SJSA1 (cell line): ENCODE measurements at places on chromosomes 11 and 22. TPM values are rescaled to one million over a fixed set of nuclear protein-coding genes. Genes with fewer than 3 reads are reported as not detected.

DNA sequence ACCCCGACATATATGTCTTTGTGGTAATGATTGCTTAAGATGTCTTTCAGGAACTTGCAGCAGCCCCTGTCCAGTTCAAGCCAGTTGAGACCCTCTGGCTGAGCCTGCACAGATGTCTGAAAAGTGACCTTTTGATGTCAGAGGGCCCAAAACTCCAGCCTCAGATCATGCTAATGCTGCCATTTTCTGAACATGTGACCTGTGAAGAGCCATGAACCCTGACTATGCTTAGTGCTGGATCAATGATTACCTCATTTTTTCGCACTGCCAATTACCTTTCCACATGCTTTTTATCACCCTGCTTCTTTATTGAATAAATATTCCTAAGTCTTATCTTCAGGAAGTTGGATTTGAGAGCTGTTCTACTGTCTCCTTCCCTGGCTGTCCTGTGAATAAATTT, 6.9 kb upstream of the CYP2R1 start:
- no peaks in the 10 kb centered on the region for H3K36me3 ChIP-seq
- 0 out of 2 replicates have a peak, but pooled peaks cover 2% of the 10 kb centered on the region for H3K27me3 ChIP-seq

Gene HBD
- total RNA-seq, result not detected in 2 replicates

DNA sequence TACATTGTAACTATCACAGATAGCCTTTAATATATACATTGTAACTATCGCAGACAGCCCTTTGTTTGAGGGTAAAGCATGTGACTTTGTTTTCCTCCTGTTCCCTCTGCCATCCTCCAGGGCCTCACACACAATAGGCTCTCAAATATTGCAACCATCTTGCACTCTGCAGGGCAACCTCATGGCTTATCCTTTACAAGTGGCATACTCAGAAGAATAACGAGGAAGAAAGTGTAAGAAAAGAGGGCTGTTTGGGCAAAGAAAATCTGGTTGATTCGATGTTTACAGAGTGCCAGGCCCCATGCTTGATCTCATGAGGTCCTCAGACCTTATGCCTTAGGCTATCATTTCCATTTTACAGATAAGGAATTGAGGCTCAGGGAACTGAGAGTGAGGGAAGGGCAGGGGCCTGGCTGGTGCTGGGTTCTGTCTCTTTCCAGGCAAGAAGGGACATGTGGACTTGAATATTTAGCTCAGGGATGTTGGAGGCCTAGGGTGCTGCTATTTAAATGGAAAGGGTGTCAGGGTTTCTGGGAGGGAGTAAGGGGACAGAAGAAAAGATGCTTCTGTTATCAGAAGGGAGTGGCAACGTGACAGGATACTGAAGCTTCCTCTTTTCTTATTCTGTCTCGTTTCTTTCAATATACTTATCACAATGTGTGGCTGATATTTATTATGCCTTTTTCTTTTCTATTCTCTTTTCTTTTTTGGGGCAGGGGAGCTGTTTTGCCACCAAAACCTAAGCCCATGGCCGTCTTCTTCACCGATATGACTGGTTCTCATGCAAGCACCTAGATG, 1.1 kb upstream of the SAMM50 start:
- DNase-seq, result peak; percentile 10
- H3K36me3 ChIP-seq, result peaks cover 3% of the 10 kb centered on the region; the same call in 1 of the 2 replicates
- H3K27me3 ChIP-seq, result no peaks in the 10 kb centered on the region
- peak overlapping the region; percentile 77 for H3K4me3 ChIP-seq
- no peak overlapping the region for H3K27ac ChIP-seq

DNA sequence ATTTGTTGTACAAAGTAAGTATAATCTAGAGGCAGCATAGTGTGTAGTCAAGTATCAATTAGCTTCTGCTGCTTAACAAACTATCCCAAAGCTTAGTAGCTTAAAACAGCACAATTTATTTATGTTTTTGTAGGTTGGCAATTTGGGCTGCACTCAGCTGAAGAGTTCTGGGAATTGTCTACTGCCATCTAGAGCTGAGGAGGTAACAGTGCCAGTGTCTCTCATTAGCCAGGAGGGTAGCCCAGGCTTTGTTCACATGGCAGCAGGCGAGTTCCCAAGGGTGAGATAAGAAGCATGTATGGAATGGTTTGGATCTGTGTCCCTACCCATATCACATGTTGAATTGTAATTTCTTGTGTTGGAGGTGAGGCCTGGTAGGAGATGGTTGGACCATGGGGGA, 45.8 kb upstream of the SLN start:
- no peaks in the 10 kb centered on the region for H3K4me1 ChIP-seq
- no peak for DNase-seq
- no peaks in the 10 kb centered on the region for H3K36me3 ChIP-seq
- no peak overlapping the region for H3K27ac ChIP-seq
- H3K27me3 ChIP-seq, result no peaks in the 10 kb centered on the region
- no peak overlapping the region for H3K4me3 ChIP-seq

DNA sequence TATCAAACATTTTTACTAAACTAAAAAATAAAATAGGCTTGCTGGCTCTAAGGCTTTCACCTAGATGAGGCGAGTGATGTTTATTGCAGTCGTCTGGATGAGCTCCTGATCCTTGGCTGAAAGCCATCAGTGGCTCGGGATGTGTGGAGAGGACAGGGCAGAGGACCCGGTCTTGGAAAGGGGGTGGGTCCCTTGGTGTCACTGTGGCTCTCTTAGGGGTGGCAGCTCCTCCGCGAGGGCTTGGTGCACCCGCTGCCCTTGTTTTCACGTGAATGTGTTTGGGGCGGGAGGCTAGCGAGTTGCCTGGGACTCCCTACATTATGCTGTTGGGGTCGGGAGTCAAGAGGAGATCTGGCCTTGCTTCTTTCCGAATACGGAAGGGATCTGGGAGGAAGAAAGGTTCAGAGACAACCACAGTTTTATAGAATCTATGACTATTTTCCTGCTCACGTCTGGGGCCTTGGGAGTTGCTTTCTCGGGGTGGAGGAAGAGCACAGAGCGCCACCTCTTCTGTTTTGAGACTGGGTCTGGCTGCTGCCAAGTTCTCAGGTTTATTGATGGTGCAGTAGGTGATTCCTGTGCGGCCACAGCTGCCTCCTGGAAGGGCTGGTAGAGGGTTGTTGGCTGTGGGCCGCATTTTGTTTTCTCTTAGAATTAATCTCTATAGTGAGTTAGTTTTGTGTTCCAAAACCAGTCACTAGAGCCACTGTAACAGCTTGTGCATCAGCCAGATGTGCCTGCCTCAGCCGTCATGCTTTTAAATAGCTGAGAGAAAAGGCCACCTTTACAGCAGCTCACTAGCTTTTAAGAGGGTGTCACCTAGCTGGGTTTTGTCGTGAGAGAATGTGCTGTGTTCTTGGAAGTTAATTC, 12.8 kb downstream of the TBC1D22A start:
- no peaks in the 10 kb centered on the region; the same call in 1 of the 2 replicates for H3K36me3 ChIP-seq
- peaks cover 5% of the 10 kb centered on the region; the same call in 1 of the 2 replicates for H3K4me1 ChIP-seq
- no peak overlapping the region for H3K27ac ChIP-seq
- no peak overlapping the region for H3K4me3 ChIP-seq
- DNase-seq, result no peak

GRCh38 chr11:67352546-67353316, 615 bp downstream of the POLD4 start:
- H3K4me1 ChIP-seq, result peaks cover 60% of the 10 kb centered on the region
- peak overlapping the region; percentile 95 for H3K27ac ChIP-seq
- DNase-seq, result peak; percentile 30
- H3K36me3 ChIP-seq, result peaks cover 4% of the 10 kb centered on the region; the same call in 1 of the 2 replicates
- no peaks in the 10 kb centered on the region for H3K27me3 ChIP-seq

Gene TRMU
- 59.5 and 60.9 TPM in 2 replicates for total RNA-seq

GRCh38 chr11:30342736-30343166, 19.8 kb downstream of the ARL14EP start:
- peaks cover 5% of the 10 kb centered on the region; the same call in 1 of the 2 replicates for H3K36me3 ChIP-seq
- no peaks in the 10 kb centered on the region for H3K4me1 ChIP-seq
- no peak overlapping the region for H3K27ac ChIP-seq
- H3K4me3 ChIP-seq, result no peak overlapping the region

- H3K27me3 ChIP-seq, result peaks cover 66% of the 10 kb centered on the region
- H3K27ac ChIP-seq, result no peak overlapping the region
- H3K4me1 ChIP-seq, result no peaks in the 10 kb centered on the region
- no peak overlapping the region for H3K4me3 ChIP-seq
- no peaks in the 10 kb centered on the region for H3K36me3 ChIP-seq
Measured at GRCh38 chr11:70103256-70103975, 25.3 kb downstream of the ANO1 start.

DNA sequence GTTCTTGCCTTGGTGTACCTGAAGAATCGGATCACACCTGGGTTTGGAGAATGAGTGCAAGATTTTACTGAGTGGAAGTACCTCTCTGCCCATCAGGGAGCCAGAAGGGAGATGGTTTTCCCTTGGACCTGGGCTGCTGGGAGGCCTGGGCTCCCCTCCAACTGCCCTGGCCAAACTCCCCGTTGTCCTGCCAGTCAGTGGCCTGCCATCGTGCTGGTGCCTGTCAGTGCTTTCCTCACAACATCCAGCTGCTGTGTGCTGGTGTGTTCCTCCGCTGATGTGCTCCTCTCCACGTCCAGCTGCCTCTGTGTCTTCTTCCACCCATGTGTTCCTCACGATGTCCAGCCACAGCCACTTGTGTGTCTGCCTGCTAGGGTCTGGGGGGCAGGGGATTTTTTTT, 87.9 kb upstream of the CLPB start:
- no peaks in the 10 kb centered on the region for H3K36me3 ChIP-seq
- no peak for DNase-seq
- no peak overlapping the region for H3K4me3 ChIP-seq
- H3K4me1 ChIP-seq, result no peaks in the 10 kb centered on the region

Gene TIMM10B
- total RNA-seq, result 5.6 and 19.1 TPM in 2 replicates

Gene CLMP
- 21.6 and 39.6 TPM in 2 replicates for total RNA-seq

Gene MS4A1
- total RNA-seq, result not detected in 2 replicates

GRCh38 chr11:27201454-27202302, 161.1 kb downstream of the BBOX1 start:
- no peaks in the 10 kb centered on the region for H3K27me3 ChIP-seq
- no peaks in the 10 kb centered on the region for H3K36me3 ChIP-seq
- H3K27ac ChIP-seq, result peak overlapping the region; percentile 62
- peaks cover 45% of the 10 kb centered on the region for H3K4me1 ChIP-seq

GRCh38 chr11:68828155-68828931, 13.4 kb downstream of the CPT1A start:
- no peak overlapping the region for H3K27ac ChIP-seq
- DNase-seq, result no peak
- no peaks in the 10 kb centered on the region for H3K4me1 ChIP-seq
- no peaks in the 10 kb centered on the region for H3K27me3 ChIP-seq
- H3K4me3 ChIP-seq, result no peak overlapping the region

Gene NPAS4
- 1.3 and 2.2 TPM in 2 replicates for total RNA-seq

GRCh38 chr22:34804604-34805003, 261.4 kb upstream of the ISX start:
- H3K36me3 ChIP-seq, result no peaks in the 10 kb centered on the region
- H3K4me1 ChIP-seq, result no peaks in the 10 kb centered on the region

DNA sequence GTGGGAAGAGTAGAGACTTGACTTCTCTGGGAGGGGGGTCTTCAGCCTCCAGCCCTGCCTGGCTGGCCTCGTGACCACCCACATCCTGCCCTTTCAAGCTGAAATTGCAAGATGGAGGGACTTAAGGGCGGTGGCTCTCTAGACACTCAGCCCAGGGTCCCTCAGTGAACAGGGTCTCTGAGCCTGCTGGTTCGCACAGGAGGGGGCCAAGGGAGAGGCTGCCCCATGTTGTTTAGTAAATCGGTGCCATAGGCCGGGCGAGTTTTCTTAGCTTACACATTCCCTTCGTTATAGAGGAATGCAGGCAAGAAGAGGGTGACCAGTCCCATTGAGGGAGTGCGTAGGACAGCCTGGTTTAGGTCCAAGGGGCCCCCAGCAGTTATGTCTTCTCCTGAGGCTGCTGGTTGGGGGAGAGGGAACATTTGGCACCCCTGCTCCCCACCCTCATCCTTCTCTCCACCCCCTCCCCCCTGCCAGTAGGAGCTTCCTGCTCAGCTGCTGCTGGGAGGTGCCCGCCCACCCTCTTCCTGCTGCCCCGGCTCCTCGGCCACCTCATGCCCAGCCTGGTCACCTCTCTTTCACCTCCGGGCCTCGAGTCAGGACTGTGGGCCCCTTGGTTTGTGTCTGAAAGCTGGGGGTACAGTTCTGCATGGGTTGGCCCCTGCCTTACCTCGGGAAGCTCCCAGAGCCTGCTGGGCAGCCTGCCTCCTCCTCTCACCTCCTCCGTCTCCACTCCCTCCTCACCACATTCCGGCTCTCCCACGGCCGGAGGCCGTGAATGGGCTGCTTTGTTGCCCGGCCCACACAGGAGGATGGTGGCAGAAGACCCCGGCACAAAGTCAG, 3.9 kb downstream of the FRMD8 start:
- H3K36me3 ChIP-seq, result peaks cover 90% of the 10 kb centered on the region
- peak overlapping the region; percentile 45 for H3K27ac ChIP-seq
- H3K4me1 ChIP-seq, result peaks cover 63% of the 10 kb centered on the region
- DNase-seq, result peak; percentile 72

GRCh38 chr11:14229472-14229871, 129.5 kb downstream of the RRAS2 start:
- H3K27ac ChIP-seq, result no peak overlapping the region
- H3K36me3 ChIP-seq, result no peaks in the 10 kb centered on the region
- DNase-seq, result no peak
- H3K4me1 ChIP-seq, result no peaks in the 10 kb centered on the region
- no peak overlapping the region for H3K4me3 ChIP-seq
- no peaks in the 10 kb centered on the region for H3K27me3 ChIP-seq

Gene ADAMTS15
- total RNA-seq, result 1.2 and 1.3 TPM in 2 replicates

DNA sequence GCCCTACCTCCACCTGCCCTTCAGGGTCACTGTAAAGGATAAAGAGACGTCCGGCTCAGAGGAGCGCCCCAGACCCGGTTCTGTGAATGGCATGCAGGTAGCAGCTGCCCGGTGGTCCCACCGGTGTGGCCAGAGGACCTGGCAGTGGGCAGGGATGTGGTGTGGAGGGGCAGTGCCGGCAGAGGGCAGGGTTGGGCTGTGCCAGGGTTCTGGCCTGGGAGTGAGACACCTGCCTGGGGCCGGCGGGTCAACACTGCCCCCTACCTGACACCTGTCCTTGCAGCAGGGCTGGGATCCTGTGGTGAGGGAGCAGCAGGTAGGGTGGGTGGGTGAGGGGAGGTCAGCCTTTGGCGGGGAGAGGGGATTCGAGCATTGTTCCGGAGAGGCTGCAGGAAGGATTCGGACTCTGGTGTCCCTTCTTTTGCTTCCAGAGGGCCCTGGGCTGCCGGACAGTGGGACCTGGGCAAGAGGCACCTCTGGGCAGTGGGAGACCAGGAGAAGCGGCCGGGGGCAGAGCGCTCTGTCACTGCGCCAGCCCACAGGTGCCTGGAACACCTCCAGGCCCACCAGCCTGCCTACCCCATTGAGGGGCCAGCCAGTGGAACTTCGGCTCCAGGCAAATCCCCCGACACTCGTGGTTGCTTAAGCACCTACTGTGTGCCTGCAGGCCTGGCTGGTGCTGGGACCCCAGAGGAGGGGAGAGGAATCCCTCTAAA, 1.6 kb upstream of the PHLDA2 start:
- H3K27me3 ChIP-seq, result no peaks in the 10 kb centered on the region
- peak overlapping the region; percentile 72 for H3K27ac ChIP-seq
- DNase-seq, result no peak
- peaks cover 15% of the 10 kb centered on the region for H3K36me3 ChIP-seq

- H3K4me1 ChIP-seq, result peaks cover 9% of the 10 kb centered on the region
- no peaks in the 10 kb centered on the region for H3K27me3 ChIP-seq
- no peaks in the 10 kb centered on the region for H3K36me3 ChIP-seq
- H3K4me3 ChIP-seq, result no peak overlapping the region
- H3K27ac ChIP-seq, result no peak overlapping the region
Measured at GRCh38 chr11:9219115-9219514, 46.0 kb downstream of the DENND5A start.

GRCh38 chr11:102361086-102362031, 14.3 kb downstream of the BIRC2 start:
- no peak overlapping the region for H3K4me3 ChIP-seq
- DNase-seq, result peak; percentile 63
- H3K27ac ChIP-seq, result no peak overlapping the region
- peaks cover 47% of the 10 kb centered on the region for H3K36me3 ChIP-seq
- H3K27me3 ChIP-seq, result no peaks in the 10 kb centered on the region
- peaks cover 13% of the 10 kb centered on the region for H3K4me1 ChIP-seq

GRCh38 chr22:33051960-33052839, 6.0 kb downstream of the SYN3 start:
- H3K36me3 ChIP-seq, result no peaks in the 10 kb centered on the region
- no peak overlapping the region for H3K4me3 ChIP-seq
- DNase-seq, result no peak
- peaks cover 33% of the 10 kb centered on the region for H3K27me3 ChIP-seq
- no peak overlapping the region for H3K27ac ChIP-seq
